ENCODE measurements at places on chromosomes 12 and 14.

- H3K4me3 ChIP-seq: no peak overlapping the region
- DNase-seq: no peak
- peaks cover 79% of the 10 kb centered on the region for H3K4me1 ChIP-seq
- H3K36me3 ChIP-seq: no peaks in the 10 kb centered on the region
Observed at GRCh38 chr12:111359231-111359913, 9.5 kb downstream of the PHETA1 start.

DNA sequence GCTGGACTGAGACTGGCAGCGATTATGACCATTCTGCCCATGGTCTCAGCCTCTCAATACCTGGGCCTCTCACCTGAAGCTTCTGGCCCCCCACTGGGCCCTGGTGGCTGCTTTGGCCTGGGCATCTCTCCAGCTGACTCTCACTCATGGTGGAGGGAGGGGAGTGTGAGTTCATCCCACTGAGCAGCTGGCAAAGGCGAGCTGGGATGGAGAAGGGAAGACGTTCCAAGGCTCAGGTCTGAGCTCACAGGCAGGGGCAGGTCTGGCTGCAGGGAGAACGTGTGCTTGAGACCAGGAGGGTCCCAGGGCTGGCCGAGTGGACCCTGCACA, 103.5 kb downstream of the TMEM121 start:
- H3K4me3 ChIP-seq: peak overlapping the region; percentile 76
- peaks cover 3% of the 10 kb centered on the region for H3K36me3 ChIP-seq
- H3K27me3 ChIP-seq: no peaks in the 10 kb centered on the region
- no peak for DNase-seq
- peaks cover 33% of the 10 kb centered on the region for H3K4me1 ChIP-seq
- H3K27ac ChIP-seq: no peak overlapping the region

GRCh38 chr14:80049055-80049454, 162.2 kb downstream of the DIO2 start:
- H3K27ac ChIP-seq: no peak overlapping the region
- H3K4me3 ChIP-seq: no peak overlapping the region
- DNase-seq: no peak
- H3K27me3 ChIP-seq: no peaks in the 10 kb centered on the region
- H3K4me1 ChIP-seq: no peaks in the 10 kb centered on the region
- no peaks in the 10 kb centered on the region for H3K36me3 ChIP-seq

- no peak overlapping the region for H3K4me3 ChIP-seq
- no peak for DNase-seq
- H3K27ac ChIP-seq: no peak overlapping the region
- H3K27me3 ChIP-seq: no peaks in the 10 kb centered on the region
- no peaks in the 10 kb centered on the region for H3K4me1 ChIP-seq
Observed at GRCh38 chr14:74179856-74180255, 59.4 kb upstream of the VSX2 start.
